Suprapubic skin (tissue), 4 donors: ENCODE measurements at places on chromosomes 3 and 15.
A peak's percentile ranks its signal among the peaks of the same experiment; 100 is the strongest.

DNA sequence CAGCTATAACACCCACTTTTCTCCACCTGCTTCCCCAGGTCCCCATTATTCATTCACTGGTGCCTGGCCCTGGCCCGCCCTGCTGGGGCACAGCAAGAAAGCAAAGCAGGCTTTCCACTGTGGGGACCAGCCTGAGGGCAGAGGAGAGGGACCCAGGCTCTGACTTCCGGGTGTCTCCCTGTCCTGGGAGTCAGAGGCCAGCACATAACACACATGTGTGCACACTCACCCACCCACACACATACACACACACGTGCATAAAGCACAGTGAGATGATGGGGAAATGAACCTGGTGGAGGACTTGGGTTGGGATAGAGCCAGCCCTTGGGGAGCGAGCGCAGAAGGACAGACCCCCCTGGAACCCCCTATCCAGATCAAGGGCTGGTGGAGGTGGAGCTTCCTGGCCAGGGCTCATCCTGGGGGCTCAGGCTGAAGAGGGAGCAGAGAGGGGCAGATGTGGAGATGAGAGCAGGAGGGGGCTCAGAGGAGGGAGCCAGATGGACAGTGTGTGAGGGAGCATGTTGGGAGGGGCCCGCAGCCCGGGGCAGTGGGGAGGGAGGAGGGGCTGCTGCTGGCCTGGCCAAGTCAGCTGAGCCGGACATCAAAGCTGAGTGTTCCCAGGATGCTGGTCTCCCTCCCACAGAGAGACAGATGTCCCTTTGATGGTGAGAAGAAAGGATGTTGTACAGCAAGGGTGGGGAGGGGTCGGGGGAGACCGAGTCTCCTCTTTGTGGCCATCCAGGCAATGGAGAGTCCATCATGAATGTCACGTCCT is 78.2 kb downstream of the LINGO1 start:
- H3K27ac ChIP-seq = no peak overlapping the region
- DNase-seq = no peak
- H3K4me3 ChIP-seq = no peak overlapping the region
- H3K36me3 ChIP-seq = no peaks in the 10 kb centered on the region
- H3K27me3 ChIP-seq = no peaks in the 10 kb centered on the region

DNA sequence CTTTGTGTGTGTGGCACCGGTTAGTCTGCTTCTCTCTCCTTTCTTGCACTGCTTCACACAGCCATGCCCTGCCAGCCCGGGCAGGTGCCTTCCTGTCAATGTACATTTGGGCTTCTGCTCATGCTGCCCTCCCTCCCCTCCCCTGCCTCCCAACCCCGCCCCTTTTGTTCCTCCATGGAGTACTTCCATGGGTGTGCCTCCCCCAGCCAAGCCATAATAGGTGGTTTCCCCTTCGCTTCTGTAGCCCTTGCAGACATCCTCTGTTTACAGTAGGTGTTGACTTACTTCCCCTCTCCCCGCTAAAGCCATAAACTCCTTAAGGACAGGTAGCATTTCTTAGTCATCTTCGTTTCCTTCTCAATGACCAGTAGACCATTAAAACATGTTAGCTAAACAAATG is 31.8 kb upstream of the CRTC3 start:
- no peak for DNase-seq
- H3K4me1 ChIP-seq = peaks cover 10% of the 10 kb centered on the region
- H3K27ac ChIP-seq = no peak overlapping the region
- peaks cover 99% of the 10 kb centered on the region for H3K36me3 ChIP-seq

- no peak for DNase-seq
- H3K27me3 ChIP-seq = peaks cover 24% of the 10 kb centered on the region
- no peaks in the 10 kb centered on the region for H3K4me1 ChIP-seq
- no peak overlapping the region for H3K4me3 ChIP-seq
- H3K36me3 ChIP-seq = no peaks in the 10 kb centered on the region
Observed at GRCh38 chr15:66241087-66241907, 12.3 kb downstream of the MEGF11 start.

GRCh38 chr3:151268267-151269235 is 9.8 kb downstream of the P2RY14 start:
- H3K4me3 ChIP-seq = no peak overlapping the region
- no peaks in the 10 kb centered on the region for H3K36me3 ChIP-seq
- H3K27ac ChIP-seq = no peak overlapping the region

- H3K36me3 ChIP-seq = peaks cover 27% of the 10 kb centered on the region
- H3K4me3 ChIP-seq = peak overlapping the region; percentile 88
- DNase-seq = no peak
- no peaks in the 10 kb centered on the region for H3K27me3 ChIP-seq
Observed at GRCh38 chr3:52456800-52457183, 1.4 kb downstream of the NISCH start.

- H3K27me3 ChIP-seq = no peaks in the 10 kb centered on the region
- H3K27ac ChIP-seq = no peak overlapping the region
- no peak for DNase-seq
- H3K36me3 ChIP-seq = no peaks in the 10 kb centered on the region
Observed at GRCh38 chr3:154178172-154178571, 57.0 kb downstream of the ARHGEF26 start.

GRCh38 chr3:122921791-122922651 is 105.5 kb downstream of the SEMA5B start:
- no peak overlapping the region for H3K27ac ChIP-seq
- H3K27me3 ChIP-seq = peaks cover 38% of the 10 kb centered on the region
- peaks cover 11% of the 10 kb centered on the region for H3K4me1 ChIP-seq

DNA sequence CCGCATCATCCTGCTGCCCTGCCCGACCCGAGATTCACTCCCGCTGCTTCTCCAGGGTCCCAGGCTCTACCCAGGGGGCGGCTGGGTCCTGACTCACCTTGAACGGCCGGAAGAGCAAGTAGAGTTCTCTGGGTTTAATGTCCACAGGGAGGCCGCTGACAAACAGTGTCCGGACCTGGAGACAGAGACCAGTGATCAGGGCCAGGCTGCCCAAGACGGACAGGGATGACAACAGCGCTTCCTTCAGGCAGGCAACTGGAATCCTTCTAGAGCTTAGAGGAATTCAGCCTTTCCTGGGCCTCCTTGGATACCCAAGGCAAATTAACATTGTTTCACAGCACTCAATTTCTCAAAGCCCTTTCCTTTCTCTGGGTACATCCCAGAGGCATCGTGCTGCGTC is 23.9 kb downstream of the RBPMS2 start:
- H3K27me3 ChIP-seq = no peaks in the 10 kb centered on the region
- no peaks in the 10 kb centered on the region for H3K36me3 ChIP-seq

DNA sequence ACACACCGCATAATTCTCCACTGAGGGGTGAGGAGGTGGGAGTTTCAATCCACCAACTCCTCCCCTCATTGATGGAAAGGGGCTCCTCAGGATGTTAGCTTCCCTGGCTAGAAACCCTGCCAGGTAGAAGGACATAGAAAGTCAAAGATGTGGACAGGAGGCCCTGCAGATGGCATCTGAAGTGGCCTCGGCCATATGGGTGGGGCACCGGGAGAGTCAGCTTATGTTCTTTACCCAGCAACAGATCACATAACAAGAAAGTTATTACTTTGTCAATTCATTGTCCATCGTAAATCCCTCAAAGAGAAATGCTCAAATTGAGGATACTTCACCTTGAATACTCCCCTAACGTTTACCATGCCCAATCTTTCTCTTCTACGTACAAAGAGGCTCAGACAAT is 97.3 kb upstream of the ARHGEF3 start:
- no peaks in the 10 kb centered on the region for H3K36me3 ChIP-seq
- DNase-seq = no peak
- H3K27me3 ChIP-seq = no peaks in the 10 kb centered on the region
- H3K4me3 ChIP-seq = no peak overlapping the region

DNA sequence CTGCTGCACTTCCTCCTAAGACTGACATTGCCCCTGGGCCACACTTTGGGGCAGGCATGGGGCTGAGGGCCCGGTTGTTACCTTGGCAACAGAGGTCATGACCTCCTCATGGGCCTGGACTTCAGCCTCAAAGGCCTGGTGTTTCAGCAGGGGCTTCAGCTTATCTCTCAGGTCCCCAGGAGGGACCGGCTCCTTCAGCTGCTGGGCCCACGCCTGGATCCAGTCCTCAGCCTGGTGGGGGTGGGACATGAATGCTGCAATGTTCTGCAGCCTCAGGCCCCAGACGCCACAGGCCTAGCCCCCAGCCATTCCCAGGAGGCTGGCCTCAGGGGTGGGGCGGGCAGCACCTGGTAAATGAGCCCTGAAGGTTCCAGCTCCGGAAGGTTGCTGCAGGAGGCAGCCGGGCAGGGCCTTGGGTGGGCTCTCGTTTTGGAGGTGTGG is 27.6 kb downstream of the SPTBN5 start:
- no peak for DNase-seq
- H3K27me3 ChIP-seq = no peaks in the 10 kb centered on the region
- peaks cover 14% of the 10 kb centered on the region for H3K4me1 ChIP-seq
- no peak overlapping the region for H3K4me3 ChIP-seq

DNA sequence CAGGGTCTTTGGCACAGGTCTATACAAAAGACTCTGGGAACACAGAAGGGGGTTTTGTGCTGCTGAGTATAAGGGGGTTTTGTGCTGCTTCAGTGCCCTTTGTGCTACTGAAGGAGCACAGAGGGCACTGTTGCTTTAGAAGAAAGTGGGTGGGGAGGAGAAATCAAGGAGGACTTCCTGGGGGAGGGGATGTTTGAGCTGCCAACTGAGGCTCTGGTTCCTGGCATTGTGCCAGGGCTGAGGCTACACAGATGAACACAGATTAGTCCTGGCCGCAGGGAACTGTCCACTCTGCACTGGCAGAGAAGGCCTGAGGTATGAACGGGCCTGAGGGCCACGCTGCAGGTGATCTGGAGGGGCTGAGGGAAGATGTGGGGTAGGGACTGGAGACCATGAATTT is 32.2 kb upstream of the SEC13 start:
- H3K27ac ChIP-seq = no peak overlapping the region
- H3K27me3 ChIP-seq = no peaks in the 10 kb centered on the region
- H3K36me3 ChIP-seq = no peaks in the 10 kb centered on the region
- H3K4me1 ChIP-seq = peaks cover 5% of the 10 kb centered on the region
- H3K4me3 ChIP-seq = no peak overlapping the region
- DNase-seq = no peak

DNA sequence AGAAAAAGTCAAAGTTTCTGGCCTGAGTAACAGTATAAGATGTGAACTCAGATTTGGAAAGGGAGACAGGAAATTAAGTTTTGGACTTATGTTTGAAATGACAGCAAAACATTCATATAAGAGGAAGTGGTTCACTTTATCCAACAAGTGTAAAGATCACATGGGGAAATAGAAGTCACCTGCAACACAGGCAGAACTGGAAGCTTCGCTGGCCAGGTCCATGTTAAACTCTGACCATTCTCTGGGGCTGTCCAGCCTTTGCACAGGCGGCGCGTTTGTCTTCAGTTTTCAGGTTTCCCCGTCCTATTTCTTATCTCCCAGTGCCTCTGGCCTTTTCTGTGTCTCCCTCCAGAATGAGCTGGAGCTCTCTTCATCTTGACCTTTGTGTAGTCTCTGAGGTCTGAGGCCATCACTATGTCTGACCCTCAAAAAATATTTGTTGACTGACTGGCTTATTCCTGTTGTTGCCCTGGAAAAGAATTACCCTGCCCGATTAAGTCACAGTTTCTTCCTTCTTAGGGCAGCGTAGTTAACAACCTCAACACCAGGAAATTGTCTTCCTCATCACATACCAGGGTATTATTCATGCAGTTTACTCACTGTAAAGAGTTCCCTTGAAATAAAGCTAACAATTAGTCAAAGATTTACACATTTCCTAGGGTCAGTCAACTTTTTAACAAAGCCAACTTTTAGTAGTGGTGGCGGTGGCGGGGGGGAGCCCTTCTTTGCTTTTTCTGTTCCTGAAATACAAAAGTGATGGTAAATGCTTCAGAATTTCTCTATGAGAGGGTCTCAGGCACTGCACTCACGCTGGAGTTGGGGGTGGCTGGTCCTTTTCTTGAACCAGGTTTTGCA is 959 bp upstream of the RASA2 start:
- no peaks in the 10 kb centered on the region for H3K36me3 ChIP-seq
- H3K27ac ChIP-seq = peak overlapping the region; percentile 99
- peak overlapping the region; percentile 85 for H3K4me3 ChIP-seq
- peaks cover 19% of the 10 kb centered on the region for H3K4me1 ChIP-seq
- no peak for DNase-seq

DNA sequence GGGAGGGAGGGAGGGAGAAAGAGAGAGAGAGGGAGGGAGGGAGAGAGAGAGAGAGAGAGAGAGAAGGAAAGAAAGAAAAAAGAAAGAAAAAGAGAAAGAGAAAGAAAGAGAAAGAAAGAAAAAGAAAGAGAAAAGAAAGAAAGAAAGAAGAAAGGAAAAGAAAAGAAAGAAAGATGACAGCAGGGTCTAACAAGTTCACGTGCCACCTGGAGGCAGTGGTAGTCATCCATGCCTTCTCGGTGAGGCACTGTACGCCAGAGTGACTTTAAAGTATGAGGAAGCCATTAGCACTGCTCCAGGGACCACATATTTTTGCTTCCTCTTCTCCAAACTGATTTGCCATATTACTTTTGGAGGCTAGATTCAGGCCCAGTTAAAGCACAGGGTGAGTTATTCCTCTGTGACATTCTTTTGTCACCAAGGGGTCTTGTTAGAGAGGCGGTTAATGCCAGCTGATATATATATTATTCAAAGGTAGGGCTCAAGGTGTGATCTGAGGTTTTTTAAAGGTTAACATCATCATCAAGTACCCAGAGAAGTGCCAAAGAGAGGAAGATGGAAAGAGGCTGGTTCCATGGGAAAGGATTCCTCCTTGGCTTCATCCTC is at the start of gene HTR3D:
TSS of gene HTR3D (plus strand) at position 556 of the 606 bp plus-strand sequence. CDS start at position 556, 0 bp downstream.
- DNase-seq = no peak
- H3K4me3 ChIP-seq = no peak within 1 kb of the TSS
- H3K36me3 ChIP-seq = no peaks in the 10 kb centered on the region
- no peaks in the 10 kb centered on the region for H3K4me1 ChIP-seq
- no peak within 1 kb of the TSS for H3K27ac ChIP-seq
- H3K27me3 ChIP-seq = no peaks in the 10 kb centered on the region

GRCh38 chr15:96326328-96327154 is 4.0 kb upstream of the NR2F2 start:
- no peaks in the 10 kb centered on the region for H3K36me3 ChIP-seq
- peak overlapping the region; percentile 49 for H3K4me3 ChIP-seq
- peaks cover 35% of the 10 kb centered on the region for H3K4me1 ChIP-seq
- H3K27ac ChIP-seq = peak overlapping the region; percentile 82

GRCh38 chr15:62727501-62727900 is 315.0 kb upstream of the TPM1 start:
- no peak overlapping the region for H3K4me3 ChIP-seq
- no peaks in the 10 kb centered on the region for H3K27me3 ChIP-seq
- H3K27ac ChIP-seq = no peak overlapping the region
- peaks cover 25% of the 10 kb centered on the region for H3K36me3 ChIP-seq
- no peaks in the 10 kb centered on the region for H3K4me1 ChIP-seq

DNA sequence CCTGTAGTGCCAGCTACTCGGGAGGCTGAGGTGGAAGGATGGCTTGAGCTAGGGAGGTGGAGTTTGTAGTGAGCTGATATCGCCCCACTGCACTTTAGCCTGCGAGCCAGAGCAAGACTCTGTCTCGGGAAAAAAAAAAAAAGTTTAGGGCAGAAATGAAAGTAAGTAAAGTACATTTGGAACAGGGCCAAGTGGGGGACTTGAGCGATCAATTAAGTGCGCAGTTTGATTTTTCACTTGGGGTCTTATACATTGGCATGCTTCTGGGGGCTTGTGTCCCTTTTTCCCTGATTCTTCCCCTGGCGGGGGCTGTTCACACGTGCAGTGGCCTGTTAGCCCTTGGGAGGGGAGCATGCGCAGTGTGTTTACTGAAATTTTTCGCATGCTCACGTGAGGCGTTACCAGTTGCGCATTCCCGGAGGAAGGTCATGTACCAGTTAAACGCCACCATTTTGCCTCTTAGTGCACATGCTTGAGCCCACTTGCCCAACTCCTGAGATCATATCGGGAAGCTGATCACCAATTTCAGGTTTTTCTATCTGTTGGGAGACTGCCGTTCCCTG is 42.0 kb downstream of the GALNT15 start:
- H3K27ac ChIP-seq = no peak overlapping the region
- peak; percentile 54 for DNase-seq
- H3K27me3 ChIP-seq = no peaks in the 10 kb centered on the region
